ENCODE measurements at places on chromosomes 1 and 21.

- DNase-seq = no peak
Observed at GRCh38 chr1:218735436-218736032, 390.4 kb downstream of the TGFB2 start.

DNA sequence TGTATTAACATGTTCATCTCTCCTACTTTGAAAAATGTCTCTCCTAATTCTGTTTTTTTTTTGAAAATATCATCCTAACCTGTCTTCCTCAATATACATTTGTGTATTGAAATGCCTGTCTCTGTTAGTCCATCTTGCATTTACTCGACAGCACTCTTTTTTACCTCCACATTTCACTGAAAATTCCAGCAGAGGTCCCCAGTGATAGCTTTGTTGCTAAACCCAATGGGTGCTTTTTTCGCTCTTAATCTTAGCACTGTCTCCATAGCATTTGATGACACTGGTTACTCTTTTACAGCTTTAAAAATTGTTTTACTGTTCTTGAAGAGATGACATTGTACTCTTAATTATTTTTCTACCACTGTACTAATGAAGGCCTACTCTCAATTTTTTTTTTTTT, 10.8 kb downstream of the OSBPL9 start:
- DNase-seq = peak; percentile 18

GRCh38 chr21:45590726-45591618, 48.7 kb upstream of the SLC19A1 start:
- peak; percentile 52 for DNase-seq

DNA sequence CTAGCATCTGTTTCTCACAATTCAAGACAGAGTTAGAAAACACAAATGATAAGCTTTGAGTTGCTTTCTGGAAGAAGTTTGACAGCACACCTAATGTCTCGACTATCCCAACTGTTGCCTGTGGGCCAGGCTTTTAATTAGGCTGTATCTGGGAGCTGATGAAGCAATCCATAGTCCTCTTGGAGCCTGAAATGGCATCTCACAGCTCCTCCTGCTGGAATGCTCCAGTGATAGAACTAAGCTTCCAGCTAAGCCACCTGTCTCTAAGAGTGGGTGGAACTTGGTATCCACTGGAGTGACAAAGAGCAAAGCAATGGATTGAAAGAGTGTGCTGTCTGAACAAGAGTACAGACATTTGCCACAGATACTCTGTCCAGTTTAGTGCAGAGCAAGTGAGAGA, 605.3 kb upstream of the NR5A2 start:
- no peak for DNase-seq

DNA sequence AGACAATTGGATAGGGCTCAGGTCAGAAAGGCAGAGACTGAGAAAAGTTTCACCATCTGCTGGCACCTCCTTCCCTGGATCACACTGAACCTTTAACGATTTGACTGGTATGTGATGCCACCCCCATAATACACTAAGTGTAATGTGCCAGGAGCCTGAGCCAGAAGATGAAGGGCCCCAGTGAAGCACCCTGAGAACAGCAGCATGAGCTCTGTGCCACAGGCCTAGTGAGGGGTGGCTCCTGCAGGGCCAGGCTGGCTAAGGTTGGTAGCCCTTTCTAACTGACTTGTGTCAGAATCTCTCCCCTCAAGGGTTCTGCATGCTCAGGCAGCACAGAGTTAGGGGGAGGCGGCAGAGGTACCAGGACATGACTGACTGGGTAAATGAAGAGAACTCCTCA, 38.9 kb downstream of the ARHGEF11 start:
- no peak for DNase-seq

- no peak for DNase-seq
Observed at GRCh38 chr1:185291159-185291558, 25.9 kb downstream of the IVNS1ABP start.

DNA sequence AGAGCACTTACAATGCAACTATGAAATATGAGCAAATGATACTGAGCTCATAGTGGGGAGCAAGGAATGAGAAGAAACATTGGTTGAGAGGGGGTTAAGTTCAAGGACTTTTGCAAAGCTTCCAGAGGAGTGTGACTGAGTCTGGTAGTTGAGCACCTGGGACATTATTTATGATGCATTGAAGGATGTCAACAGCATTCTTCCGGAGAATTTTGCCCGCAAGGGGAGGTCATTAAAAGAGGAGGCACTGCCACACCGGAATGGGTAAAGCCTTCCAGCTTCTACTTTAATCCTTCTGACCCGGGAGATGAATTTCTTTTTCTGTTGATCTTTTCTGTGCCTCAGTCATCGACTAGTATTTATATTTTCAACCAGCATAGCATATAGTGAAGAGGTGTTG, 208.4 kb upstream of the CAMK1G start:
- no peak for DNase-seq

DNA sequence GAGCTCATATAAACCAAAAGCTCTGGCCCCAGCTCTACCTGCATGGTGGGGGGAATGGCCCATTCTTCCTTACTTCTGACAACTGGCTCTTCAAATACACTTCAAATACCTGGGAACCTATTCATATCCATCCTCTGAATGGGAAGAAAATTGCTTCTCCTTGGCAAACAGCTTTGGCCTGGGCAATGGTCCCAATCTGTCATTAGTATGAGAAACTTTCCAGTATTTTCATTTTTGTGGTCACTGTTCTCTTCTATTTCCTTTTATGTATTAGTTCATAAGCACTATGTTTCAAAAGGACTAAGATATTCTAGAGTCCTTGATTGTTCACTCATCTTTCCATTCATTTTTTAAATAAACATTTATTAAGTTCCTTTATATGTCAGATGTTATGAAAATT, 5.2 kb upstream of the HSD3B2 start:
- DNase-seq = no peak

GRCh38 chr1:170471398-170472053, 60.4 kb upstream of the GORAB start:
- DNase-seq = no peak

DNA sequence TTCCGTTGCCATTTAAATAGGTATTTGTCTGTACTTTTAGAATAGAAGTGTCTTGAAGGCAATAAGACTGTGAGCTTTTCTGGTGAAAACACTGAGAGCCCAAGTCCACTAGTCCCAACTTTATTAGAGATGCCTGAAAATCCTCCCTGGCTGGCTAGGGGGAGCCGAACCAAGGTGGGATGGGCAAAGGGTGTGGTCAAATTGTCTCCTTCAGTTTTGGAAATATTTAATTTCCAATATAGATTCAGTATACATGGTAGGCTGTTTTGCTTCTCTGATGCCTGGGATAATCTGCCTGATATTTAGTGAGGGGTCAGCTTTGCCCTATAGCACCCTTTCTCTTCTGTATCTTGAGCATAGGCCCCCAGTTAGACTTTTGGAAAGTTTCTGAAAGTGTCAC, 3.5 kb downstream of the ROR1 start:
- DNase-seq = no peak

DNA sequence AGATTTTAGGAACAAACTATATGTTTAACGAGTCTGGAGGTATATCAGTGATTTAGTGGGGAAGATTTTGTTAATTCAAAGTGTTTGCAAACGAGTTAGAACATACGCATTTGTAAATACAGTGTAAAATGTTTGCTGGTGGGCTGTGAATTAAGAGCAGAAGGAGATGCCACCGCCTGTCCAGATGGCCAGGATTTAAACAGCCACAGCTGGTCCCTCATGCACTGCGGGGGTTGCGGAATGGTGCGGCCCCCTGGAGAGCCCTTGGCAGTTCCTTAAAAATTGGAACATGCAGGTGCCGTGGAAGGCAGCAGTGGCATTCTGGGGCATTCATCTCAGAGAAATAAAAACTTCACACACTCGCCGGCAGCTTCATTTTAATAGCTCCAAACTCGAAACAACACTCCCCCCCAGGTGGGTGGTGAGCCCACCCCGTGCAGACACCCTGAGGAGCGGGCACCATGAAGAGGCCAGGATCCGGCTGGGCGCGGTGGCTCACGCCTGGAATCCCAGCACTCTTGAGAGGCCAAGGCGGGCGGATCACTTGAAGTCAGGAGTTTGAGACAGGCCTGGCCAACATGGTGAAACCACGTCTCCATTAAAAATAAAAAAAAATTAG, 3.5 kb upstream of the C1orf159 start:
- DNase-seq = no peak

- DNase-seq = no peak
Observed at GRCh38 chr1:22408230-22408629, 43.4 kb upstream of the ZBTB40 start.

Measured in CD4-positive, alpha-beta T cell treated with Interleukin-10 for 1 hour (primary cell).